GM23248 (cell line): ENCODE measurements at places on chromosomes 12 and 14. TPM values are rescaled to one million over a fixed set of nuclear protein-coding genes. Genes with fewer than 3 reads are reported as not detected.

Gene PHETA1
- 4.8 and 12.9 TPM in 2 replicates for total RNA-seq

Gene FGF6
- not detected in 2 replicates for total RNA-seq

Gene MANSC4
- not detected in 2 replicates for total RNA-seq

Gene SLC25A47
- total RNA-seq = not detected in 2 replicates

Gene WBP11
- 5.5 and 11.8 TPM in 2 replicates for total RNA-seq

Gene LHX5
- total RNA-seq = not detected in 2 replicates

Gene RNU4-1
- not detected in 2 replicates for total RNA-seq

Gene FKBP4
- 24.0 and 27.6 TPM in 2 replicates for total RNA-seq

Gene CCDC177
- total RNA-seq = not detected in 2 replicates

Gene DBX2
- total RNA-seq = not detected in 2 replicates

Gene ALKBH1
- 13.2 and 13.4 TPM in 2 replicates for total RNA-seq

Gene PDE3A
- 0.38 and 0.43 TPM in 2 replicates for total RNA-seq

Gene COX8C
- total RNA-seq = not detected in 2 replicates

Gene SPTB
- 0.11 and 0.51 TPM in 2 replicates for total RNA-seq

Gene BBOF1
- 3.5 and 18.2 TPM in 2 replicates for total RNA-seq

Gene SLC17A8
- total RNA-seq = not detected in 2 replicates

Gene SMCO3
- not detected in 2 replicates for total RNA-seq

Gene LRP1-AS
- total RNA-seq = not detected in 2 replicates

Gene FGF23
- total RNA-seq = not detected in 2 replicates

Gene C12orf50
- not detected in 2 replicates for total RNA-seq

Gene MORN3
- 0.13 TPM in 1 of 2 replicates, not detected in the other for total RNA-seq

Gene PLA2G1B
- not detected in 2 replicates for total RNA-seq

Gene SH2B3
- 39.1 and 42.8 TPM in 2 replicates for total RNA-seq

Gene VCPKMT
- 7.5 and 8.2 TPM in 2 replicates for total RNA-seq

Gene PLXNC1
- total RNA-seq = 1.9 and 2.1 TPM in 2 replicates

Gene SLC4A8
- total RNA-seq = 2.6 and 4.3 TPM in 2 replicates

Gene RNF212B
- total RNA-seq = not detected in 2 replicates
